ENCODE measurements at places on chromosomes 3 and 15.

DNA sequence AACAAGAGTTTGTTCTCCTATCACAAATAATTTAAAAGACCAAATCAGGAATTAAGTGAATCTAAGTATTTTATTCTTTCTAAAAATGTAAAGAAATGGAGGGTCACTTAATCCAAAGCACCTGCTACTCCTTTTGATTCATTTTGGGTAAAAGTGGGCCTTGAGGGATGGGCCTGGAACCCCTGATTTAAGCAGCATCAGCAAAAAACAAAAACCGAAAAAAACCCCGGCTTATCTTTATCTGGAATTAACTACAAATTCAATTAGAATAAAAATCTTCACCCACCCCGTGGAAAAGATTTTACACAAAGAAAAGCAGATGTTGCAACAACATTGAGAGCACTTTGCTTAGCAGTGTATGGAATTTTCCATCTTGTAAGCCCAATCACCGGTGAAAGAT, 1018.2 kb downstream of the MCTP2 start:
- DNase-seq: no peak

DNA sequence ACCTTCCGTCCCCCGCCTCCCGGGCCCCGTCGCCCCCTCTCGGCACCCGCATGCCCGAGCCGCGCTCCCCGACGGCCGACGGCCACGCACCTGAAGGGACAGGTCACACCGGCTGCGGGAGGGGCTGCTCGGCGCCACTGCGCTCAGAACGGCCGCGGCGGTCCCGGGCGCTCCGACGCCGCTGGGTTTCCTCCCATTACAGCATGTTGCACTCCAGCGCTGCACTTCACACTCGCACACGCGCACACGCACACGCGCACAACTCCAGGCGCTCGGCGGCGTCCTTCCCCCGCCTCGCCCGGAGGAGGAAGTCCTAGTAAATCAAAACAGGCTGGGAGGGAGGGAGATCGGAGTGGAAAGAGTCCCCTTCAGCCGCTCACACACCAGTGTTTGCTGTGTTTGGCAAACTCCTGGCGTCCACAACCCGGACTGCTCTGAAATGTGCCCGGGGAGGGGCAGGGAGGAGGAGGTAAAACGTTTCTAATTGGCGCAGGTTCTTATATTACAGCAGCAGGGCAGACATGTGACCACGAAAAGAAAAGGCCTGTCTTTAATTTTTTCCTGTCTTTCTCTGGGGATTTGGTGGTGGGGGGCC, 76.7 kb upstream of the VGLL4 start:
- DNase-seq: peak; percentile 78

- DNase-seq: no peak
Measured at GRCh38 chr3:194407423-194407822, 8.4 kb upstream of the GP5 start.

DNA sequence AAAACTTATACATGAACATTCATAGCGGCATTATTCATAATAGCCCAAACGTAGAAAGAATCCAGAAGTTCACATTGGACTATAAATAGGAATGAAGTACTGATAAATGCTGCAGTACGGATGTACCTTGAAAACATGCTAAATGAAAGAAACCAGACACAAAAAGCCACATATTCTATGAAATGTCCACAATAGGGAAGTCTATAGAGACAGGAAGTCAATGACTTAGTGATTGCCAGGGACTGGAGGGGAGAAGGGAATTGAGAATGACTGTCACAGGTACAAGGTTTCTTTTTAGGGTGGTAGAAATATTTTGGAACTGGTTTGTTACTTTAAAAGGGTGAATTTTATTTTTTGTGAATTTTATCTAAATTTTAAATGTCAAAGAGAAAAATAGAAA, 71.4 kb upstream of the SKOR1 start:
- DNase-seq: no peak

DNA sequence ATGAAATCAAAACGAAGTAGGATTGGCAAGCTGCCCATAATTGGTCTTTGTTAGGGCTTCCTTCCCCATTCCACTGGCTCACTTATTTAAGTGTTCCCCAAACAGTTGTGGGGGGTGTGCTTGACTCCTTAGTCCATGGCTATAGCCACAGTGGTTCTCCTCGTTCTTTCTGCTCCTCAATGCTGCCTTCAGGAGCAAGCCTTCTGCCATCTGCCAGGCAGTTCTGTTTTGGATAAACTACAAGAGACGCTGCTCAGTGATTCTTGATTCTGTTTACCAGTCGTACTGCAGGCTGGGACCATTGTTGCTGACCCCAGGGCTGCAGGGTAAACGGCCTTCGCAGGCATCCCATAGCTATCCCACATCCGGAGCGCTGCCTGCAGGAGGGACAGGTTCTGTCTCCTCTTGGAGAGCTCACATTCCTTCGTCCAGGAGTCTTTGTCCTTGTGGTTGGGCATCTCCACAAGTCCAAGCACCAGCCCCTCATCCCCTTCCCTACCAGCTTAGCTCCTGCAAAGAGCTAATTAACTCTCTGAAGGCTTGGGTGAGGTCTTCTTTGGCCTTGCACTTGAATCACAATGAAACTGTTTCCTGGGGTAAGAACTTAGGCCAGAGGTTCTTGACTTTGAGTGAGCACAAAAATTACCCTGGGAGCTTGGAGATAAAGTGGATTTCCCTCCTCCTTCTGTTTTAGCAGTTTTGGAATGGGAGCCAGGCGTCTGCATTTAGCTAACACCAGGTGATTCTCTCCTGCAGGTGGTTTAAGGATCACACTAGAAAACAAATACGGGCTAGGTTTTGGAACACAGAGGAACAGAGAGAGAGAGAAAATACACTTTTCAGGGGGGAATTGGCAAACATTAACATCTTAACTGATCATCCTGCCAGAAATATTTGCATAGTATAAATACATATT, 114.9 kb downstream of the SV2B start:
- DNase-seq: no peak

GRCh38 chr15:70442616-70443321, 320.6 kb downstream of the UACA start:
- no peak for DNase-seq

DNA sequence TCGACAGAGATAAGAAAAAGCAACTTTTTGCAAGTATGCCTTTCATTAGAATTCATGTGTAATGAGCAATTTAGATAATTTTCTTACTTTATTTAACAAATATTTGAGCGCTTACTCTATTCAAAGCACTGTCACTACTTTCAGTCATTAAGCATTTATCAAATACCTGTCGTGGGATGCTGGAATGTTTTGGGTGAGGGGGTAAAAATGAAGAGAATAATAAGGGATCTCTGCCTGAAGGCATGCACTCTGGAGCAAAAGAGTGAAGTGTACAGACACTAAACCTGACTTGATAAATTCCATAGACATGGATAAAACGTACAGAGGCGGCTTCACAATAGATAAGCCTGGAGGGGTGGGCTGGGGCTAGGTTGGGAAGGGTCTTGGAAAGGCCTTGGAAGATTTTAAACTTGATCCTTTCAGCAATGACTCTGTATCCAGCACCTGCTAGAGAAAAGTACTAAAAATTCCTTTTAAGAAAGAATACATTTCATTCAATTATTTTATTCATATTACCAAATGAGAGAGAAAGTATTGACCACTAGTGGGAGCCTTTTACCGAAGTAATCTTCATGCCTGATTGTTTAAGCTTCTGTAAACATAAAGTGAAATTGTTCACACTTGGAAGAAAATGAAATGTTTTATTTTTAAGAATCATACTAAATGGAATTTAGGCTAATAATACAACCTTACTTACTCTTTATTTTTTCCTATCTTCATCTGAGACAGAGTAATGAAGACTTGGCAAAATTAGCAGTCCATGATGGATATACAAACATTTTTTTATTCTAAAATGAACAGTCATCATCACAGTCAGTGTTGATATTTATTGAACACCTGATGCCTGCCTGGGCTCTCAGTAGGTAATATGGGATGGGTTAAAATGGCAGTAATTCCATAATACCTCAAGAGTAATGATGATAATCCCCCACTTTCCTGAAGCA, 113.2 kb downstream of the PPP2R3A start:
- peak; percentile 46 for DNase-seq

- DNase-seq: no peak
Measured at GRCh38 chr3:122988508-122988907, 39.1 kb downstream of the SEMA5B start.

DNA sequence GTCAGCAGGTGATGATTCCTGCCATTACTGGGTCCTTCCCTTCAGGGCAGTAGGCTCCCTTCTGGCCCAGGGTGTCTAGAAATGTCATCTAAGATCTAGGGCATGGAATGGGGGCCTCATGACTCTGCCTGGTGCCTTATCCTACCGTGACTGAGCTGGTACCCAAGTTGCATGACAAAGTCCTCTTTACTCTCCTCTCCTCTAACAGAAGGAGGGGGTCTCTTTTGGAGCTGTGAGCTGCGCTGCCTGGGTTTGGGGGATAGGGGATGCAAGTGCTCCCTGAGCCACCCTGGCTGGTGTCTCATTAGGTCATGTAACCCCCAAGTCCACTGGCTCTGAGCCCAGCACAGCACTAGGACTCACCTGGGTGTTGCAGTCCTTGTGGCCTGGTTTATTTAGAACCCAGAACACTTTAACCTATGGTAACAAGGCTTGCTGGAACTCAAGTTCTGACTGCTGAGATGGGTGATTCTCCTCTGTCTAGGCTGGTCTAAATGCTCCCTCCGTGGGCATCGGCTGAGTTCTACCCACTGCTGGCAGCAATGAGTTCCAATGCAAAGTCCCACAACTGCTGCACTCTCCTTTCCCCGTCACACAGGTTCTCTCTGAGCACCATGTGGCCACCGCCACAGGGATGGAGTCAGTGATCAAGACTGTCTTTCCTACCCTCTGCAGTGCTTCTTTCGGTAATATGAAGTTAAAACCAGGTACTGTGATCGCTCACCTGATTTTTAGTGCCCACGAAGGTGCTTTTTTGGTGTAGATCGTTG, 34.0 kb downstream of the XXYLT1 start:
- DNase-seq: no peak

DNA sequence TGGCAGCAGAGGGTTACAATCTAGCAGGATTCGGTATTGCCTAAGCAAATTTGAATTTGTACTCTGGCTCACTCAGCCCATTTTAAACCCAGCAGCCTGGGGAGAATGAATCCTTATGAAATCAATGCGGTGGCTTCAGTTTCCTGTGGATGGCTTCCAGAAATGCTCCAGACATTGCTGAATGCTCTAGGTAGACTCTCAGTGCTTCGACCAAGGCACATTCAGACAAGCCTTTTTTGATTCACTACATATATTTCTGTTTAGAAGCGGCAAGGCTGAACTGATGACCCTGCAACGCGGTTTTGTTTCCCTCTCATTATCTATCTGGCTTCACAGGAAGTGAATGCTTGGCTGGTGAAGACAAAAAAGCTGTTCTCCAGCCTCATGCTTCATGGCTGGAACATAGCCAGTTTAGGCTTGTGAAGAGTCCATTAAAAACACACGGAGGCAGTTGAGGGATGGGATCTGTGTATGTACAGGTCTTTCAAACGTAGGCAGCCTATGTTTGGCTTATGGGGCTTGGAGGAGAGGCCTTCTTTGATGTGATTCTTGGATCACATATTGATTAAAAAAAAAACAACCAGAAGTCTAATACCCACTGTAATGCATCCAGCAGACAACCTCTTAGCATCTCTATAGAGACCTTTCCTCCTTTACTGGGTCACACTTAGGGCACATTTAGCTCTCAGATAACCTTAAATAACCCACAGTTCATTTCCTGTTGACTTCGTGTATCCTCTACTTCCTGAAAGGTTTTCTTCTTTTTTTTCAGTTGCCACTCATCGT, 400.2 kb upstream of the TBL1XR1 start:
- peak; percentile 55 for DNase-seq

DNA sequence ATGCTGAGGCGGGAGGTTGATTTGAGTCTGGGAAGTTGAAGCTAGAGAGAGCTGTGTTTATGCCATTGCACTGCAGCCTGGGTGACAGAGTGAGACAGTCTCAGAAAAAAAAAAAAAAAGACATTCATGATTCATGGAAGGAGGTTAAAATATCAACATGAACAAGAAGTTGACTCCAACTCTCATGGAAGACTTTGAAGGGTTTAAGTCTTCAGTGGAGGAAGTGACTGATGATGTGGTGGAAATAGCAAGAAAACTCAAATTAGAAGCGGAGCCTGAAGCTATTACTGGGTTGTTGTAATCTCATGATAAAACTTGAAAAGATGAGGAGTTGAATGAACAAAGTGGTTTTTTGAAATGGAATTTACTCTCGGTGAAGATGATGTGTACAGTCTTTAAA, 491.8 kb downstream of the SQOR start:
- no peak for DNase-seq

DNA sequence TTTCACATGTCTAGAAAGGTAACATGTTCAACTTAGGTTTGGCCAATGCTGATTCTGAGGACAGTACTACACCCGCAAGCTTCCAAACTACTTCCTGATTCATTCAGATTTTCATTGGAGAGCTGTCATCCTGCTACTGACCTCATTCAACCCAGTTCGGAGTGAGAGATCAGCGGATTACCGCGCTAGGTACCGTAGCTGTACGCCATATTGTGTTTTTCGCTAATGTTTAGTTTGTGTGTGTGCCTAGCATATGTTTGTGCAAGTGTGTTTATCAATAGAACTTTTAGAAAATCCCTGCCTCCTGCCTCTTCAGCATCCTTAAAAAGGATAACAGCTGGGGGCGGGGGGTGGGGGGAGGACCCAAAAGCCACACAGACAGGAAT, 1.1 kb downstream of the ZBTB20 start:
- peak; percentile 68 for DNase-seq

DNA sequence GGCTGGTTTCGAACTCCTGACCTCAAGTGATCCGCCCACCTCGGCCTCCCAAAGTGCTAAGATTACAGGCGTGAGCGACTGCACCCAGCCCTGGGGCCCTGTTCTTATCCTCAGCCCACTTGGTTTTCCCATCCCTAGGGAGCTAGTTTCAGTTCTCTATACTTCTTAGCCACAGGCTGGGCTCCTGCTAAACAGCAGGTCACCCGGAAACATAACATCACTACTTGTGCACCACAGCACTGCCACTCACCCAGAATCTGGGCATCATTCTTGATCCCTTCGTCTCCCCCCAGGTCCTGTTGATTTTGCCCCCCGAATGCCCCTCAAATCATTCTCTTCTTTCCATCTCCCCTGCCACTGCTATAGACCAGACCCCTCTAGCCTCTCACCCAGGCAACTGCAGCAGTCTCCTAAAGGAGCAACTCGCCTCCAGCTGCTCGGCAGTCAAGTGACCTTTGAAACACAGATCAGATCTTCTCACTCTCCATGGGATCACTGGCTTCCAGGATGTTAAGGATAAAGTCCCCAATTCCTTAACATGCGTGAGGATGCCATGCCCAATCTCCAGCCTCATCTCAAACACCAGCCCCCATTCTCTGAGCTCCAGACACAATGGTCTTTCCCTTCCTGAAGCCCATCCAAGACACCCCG, 5.6 kb upstream of the AP3S2 start:
- DNase-seq: peak; percentile 87

DNA sequence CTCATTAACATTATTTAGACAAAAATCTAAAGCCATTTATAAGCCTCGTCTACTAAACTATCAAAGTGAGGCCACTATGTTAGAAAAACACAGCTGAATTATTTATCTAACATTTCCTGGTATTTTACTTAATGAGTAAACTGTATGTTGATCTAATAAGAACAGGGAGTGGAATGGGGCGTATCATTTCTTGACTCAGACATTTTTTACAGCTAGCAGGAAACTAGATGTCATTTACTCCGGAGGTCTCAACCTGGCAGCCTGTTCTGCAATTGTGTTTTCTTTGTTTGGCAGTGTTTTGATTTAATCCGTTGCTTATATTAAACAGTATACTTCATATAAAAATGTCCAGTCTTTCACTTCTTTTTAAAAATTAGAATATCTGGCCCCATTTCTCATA, 79.1 kb upstream of the ABI3BP start:
- no peak for DNase-seq

Data from NB4 (cell line).